ENCODE measurements at places on chromosomes 7 and 10.

- no peak for DNase-seq
Observed at GRCh38 chr10:8072211-8072610, 17.7 kb downstream of the GATA3 start.

DNA sequence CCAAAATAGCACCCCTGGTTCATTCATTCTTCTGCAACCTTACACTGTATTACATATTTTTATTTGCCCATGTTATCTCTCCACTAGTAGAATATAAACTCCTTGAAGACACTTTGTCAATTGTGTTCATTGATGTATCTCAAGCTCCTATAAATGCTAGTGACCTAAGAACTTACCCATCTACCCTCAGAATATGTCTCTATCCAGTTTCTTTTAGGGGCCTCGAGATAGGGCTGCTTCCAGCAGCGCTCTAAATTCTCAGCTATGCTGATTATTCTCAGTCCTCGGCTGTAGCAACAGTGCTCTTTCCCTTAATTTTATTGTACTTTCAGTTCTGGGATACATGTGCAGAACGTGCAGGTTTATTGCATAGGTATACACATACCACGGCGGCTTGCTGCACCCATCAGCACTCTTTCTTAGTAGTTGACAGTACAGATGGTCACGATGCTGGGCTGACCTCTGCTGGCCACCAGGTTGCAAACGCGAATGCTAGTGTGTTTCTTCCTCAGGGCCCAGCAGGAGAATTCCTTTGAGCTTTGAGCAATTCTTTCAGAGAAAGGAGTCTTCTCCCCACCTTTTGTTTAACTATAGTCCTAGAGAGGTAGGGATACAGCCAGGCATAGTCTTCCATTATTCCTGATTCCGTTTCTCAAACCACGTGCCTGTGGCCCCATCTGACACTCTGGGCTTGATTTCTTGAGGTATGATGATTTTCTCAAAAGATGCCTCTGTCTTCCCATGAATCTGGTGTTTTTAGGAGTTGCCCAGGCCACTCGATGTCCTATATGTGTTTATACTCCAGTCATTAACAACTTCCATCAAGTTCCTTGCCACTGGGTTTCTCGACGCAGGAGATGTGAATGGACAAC, 49.1 kb upstream of the CDC14C start:
- DNase-seq: no peak

GRCh38 chr10:75685187-75685586, 253.8 kb downstream of the LRMDA start:
- DNase-seq: no peak

- DNase-seq: no peak
Observed at GRCh38 chr7:132646052-132646451, 69.8 kb upstream of the PLXNA4 start.

Data from T-helper 9 cell (primary cell).